ENCODE measurements at places on chromosomes 16 and 17. TPM values are rescaled to one million over a fixed set of nuclear protein-coding genes. Genes with fewer than 3 reads are reported as not detected.

DNA sequence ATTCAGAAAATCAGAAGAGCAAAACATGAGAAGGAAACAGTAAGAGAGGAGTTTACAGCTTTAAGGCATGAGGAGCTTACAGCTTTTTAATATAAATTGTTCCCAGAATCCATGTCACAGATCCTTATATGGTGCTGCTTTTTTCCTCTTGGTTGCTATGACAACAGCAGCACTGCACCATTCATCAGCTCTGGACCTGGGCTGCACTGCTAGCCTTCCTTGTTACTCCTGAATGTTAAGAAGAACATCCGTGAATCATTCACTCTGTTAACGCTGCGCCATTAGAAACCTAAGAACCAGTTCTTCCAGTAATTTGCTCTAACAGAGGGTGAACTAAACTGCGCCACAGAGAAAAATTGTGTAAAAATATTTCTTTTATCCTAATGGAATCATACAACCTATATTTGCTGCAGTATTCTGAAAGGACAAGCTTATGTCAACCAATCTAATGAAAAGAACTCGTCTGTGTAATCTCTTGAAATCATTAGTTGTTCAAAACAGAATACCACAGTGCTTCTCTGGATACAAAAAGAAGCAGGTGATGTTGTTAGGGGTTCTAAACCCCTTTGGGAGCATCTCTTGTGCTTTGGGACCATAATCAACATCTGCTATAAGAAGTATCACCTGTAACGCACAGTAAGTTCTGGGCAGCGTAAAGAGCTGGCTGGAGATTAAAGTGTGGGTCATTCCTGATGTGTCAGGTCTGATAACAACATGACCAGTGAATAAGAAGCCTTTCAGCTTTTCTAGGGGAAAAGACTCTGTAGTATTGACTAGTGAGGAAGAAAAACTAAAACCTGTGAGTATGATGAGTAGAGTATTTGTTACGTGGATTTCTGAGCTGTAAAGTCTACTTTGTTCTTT lies 151.2 kb downstream of the TANC2 start:
- DNase-seq: no peak

- no peak for DNase-seq
Observed at GRCh38 chr17:10927712-10928111, 89.8 kb upstream of the PIRT start.

GRCh38 chr17:57582881-57583756 lies 162.0 kb downstream of the CCDC182 start:
- DNase-seq: no peak

The ACSM5 gene
- 0.91 TPM for total RNA-seq
